ENCODE measurements at places on chromosomes 5 and 9. TPM values are rescaled to one million over a fixed set of nuclear protein-coding genes. Genes with fewer than 3 reads are reported as not detected.
A peak's percentile ranks its signal among the peaks of the same experiment; 100 is the strongest.

DNA sequence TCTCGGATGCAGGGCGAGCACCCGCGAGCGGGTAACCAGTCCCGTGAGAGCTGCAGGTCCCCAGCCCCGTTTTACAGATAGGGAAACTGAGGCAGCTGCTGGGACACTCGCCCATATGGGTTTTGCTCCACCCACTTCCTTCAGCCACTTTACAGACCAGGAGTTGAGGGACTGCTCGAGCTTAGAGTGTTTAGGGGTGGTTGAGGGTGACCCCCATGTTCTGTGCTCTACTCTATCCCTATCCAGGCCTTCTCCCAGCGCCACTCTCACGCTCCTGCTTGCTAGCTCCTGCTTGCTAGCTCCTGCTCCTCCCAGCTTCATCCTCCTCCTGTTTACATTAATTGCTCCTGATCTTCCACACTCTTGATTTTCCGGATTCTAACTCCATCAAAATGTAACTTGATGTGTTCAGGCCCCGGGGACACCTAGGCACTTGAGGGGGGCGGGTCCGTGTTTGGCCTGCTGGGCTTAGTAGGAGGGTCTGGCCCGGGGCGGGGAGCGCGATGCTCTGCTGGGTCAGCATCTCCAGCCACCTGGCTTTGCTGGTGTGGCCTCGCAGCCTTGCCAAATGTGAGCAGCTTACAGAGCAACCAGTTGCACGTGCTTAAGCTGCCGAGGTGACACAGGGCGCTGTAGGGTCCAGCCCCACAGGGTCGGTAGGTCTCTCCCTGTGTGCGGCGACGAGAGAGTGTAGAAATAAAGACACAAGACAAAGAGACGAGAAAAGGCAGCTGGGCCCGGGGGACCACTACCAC, 1.5 kb upstream of the PTGES2 start:
- DNase-seq: no peak

GRCh38 chr5:176577312-176578176, 28.4 kb downstream of the CDHR2 start:
- DNase-seq: peak; percentile 39

DNA sequence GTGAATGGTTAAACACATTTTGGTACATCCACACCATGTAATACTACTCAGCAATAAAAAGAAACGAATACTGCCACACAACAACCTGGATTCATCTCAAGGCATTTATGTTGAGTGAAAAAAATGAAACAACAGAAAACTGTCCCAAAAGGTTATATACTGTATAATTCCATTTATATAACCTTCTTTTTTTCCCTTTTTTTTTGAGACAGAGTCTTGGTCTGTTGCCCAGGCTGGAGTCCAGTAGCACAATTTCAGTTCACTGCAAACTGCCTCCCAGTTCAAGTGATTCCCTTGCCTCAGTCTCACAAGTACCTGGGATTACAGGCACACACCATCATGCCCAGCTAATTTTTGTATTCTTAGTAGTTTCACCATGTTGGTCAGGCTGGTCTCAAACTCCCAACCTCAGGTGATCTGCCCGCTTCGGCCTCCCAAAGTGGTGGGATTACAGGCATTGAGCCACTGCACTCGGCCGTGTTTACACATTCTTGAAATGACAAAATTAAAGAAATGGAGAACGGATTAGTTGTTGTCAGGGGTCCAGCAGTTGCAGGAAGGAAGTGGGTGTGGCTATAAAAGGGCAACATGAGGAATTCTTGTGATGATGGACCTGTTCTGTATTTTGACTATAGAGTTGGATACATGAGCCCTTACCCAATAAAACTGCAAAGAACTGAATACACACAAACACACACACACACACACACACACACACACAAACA, 17.4 kb downstream of the PPP6C start:
- no peak for DNase-seq

DNA sequence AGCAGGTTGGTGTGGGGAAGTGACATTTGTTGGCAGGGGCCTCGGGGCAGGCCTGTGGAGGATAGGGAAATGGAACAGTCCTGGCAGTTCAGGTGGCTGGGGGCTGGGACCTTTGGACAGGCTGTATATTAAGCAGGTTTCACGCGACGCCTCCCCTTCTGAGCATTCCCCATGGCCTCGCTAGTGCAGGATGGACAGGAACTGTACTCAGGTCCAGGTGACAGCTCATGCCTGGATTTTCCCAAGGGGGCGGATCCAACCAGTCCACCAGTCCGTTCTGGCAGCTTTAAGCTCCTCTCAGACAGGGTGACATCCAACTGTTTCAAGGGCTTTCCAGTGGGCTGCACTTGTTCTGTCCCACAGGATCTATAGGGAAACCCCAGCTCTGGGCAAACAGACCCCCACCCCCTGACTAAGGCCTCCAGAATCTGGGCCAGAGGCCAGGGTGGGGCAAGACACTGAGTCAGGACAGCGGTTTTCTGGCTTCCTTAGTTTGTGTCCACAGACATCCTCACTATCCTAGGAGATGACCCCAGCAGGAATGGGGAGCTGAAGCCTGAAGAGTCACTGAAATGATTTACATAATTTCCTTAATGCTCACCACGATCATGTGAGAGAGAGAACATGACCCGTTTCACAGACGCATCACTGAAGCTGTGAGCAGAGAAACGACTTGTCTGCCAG, 20.9 kb downstream of the CSF2 start:
- DNase-seq: no peak

DNA sequence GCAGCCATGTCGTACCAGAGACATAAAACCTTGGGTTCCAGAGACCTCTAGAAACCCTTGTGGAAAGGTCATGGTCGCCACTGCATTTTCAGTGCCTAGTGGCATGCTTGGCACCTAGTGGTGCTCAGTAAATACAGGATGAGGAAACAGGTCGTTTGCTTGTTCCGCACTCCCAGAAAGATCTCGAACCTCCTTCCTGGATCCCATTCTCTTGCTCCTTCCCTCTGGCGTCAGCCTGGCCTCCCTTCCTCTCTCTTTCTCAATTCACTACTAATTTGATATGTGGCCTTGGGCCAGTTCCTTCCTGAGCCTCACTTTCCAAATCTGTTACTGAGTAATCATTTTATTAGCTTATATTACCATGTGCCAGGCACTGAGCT, 4.4 kb downstream of the NDST1 start:
- no peak for DNase-seq

DNA sequence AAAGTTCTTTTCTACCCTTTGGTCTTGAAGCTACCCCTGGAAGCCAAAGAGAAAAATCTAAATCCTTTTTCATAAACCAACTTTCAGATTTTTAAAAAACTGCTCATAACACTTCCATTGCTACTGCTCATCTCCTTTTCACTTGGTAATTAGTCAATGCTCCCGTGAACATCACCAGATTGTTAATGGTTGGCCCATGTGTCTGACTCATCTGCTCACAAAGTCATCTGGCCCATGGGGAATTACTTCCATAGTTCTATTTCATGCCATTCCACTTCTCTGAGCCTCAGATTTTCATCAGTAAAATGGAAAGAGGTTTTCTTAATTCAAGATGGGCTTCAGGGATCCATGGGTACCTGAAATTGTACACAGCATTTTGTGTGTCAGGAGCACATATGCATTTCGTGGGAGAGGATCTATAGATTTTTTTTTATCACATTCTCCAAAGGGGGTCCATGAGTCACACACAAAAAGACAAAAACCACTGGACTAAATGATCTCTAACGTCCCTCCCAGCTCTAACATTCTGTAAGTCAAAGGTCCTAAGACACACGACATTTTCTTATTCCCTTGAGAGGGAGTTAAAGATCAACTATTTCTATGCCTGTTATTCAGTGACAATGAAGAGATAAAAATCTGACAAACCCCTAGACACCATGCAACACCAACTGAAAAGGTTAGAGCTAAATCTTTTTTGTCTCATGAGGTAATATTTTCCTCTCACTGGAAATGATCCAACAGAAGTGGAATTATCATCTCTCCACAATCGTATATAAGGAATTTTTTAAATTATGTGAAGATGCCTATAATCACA, 75.4 kb downstream of the TEX10 start:
- no peak for DNase-seq

GRCh38 chr5:153511622-153512021, 21.2 kb downstream of the GRIA1 start:
- DNase-seq: no peak

DNA sequence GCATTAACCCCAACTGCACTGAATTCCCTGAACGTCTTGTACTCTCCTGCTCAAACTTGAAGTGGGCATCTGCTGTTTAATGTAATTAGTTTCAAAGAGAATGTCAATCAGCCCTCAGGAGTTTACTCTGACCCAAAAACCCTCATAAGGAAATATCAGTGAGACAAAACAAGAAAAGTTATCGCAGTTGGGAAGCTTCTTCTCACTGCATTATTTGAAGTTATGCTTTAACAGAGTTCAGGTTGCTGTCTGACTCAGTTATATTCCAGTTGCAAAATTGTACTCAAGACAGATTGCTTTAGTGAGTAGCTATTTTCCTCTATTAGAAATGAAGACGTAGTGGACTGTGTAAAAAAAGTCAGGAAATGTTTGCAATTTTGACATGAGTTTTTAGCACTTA, 52.1 kb downstream of the PPIC start:
- DNase-seq: no peak

GRCh38 chr5:173829826-173830225, 58.3 kb upstream of the CPEB4 start:
- no peak for DNase-seq

DNA sequence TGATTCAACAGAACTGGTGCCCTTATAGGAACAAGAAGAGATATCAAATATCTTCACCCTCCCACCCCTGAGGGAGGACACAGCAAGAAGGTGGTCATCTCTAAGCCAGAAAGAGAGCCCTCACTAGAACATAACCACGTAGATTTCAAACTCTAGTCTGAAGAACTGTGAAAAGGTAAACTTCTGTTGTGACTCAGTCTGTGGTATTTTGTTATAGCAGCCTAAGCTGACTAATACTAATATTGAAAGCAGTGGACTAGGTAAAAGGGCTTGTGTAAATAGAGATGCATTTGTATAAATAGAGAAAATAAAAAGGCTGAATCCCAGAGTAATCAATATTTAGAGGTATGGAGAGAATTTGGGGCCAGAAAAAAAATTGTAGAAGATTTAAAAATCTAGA, 157.6 kb upstream of the CCNH start:
- DNase-seq: no peak

- no peak for DNase-seq
Observed at GRCh38 chr5:154779105-154779504, 23.9 kb downstream of the LARP1 start.

- DNase-seq: peak; percentile 72
Observed at GRCh38 chr5:72363166-72363802, 43.1 kb downstream of the PTCD2 start.

GRCh38 chr5:128111818-128112448, 28.4 kb downstream of the SLC12A2 start:
- no peak for DNase-seq

- DNase-seq: no peak
Observed at GRCh38 chr9:135485832-135486231, 6.2 kb downstream of the PPP1R26 start.

DNA sequence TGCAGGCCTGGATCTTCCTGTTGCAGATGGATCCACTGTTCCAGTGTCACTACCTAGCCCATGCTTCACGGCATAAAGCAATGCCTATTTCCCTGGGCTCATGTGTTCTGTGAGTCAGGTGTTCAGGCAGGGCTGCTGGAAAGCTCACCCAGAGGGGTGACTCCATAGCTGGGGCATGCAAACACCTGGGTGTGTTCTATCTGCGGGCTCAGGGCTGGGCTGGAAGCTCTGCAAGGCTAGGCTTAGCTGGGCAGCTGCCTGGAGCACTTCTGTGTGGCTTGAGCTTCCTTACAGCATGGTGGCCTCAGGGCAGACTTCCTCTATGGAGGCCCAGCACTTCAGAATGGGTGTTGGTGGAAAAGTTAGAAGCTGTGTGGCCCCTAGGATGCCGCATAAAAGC, 139.9 kb downstream of the GADD45G start:
- no peak for DNase-seq

DNA sequence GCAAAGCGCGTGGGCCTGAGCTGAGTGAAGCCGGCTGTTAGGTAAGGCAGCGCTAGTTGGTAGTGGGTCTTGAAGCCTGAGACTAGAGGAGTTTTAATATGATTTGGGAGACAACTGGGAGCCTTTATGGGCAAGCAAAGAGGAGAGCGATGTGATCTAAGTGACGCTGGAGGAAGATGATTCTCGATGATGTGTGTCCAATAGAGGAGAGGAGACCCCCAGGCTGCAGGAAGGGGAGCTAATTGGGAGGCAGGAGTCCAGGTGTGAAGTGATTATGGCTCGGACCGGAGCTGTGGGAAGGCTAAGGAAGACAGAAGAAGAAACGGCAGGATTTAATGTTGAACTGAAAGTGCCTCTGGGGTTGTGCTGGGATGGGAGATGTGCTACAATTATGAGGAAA, 482.9 kb upstream of the KIF2A start:
- DNase-seq: no peak

- peak; percentile 82 for DNase-seq
Observed at GRCh38 chr9:2809692-2810419, 34.0 kb downstream of the PUM3 start.

DNA sequence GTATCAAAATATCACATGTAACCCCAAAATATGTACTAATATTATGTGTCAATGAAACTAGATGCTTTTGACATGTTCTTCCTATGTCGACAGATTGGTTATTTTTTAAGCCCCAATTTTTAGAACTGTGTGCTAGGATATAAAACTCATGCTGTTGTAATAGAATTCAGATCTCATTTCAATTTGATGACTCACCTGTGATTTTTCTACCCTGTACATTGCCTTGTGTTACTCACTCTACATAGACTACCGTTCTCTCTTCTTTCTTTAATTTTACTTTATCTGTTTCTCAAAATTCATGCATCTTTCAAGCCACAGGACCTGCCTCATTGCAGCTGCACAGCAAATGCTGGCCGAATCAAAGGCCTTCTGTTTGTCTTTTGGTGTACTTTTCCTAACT, 284.5 kb downstream of the MAT2B start:
- no peak for DNase-seq

GRCh38 chr9:133374612-133375115, 1.2 kb downstream of the SURF4 start:
- DNase-seq: no peak

GRCh38 chr5:144125163-144125726, 45.2 kb downstream of the YIPF5 start:
- DNase-seq: peak; percentile 17

DNA sequence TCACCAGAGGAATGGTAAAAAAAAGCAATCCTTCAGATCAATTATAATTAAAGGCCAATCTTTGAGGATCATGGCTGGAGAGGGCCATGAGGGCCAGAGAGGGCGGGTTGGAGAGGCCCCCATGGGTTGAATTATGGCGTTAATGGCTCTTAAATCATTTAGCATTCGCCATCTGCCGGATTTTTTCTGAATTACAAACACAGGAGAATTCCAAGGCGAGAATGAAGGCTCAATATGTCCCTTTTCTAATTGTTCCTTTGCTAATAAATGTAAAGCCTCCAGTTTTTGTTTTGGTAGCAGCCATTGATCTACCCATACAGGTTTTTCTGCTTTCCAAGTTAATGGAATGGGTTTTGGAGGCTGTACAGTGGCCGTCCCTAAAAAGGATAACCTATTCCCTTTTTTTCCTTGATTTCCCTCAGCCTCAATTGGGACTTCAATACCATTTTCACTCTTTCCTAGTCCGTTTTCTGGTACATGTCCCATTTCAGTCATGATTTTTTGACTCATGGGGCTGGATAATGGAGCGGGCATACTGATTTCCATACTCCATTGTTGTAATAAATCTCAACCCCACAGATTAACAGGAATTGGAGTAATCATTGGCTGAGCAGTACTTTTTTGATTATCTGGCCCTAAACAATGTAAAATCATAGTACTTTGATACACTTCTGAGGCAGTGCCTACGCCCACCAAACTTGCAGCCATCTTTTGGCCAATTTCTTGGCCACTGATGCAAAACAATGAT, 6.7 kb upstream of the TMEM141 start:
- peak; percentile 60 for DNase-seq

LCN10 gene
- polyA plus RNA-seq: 0.74 TPM

OBP2A gene
- not detected for polyA plus RNA-seq

MARVELD2 gene
- polyA plus RNA-seq: 9.0 TPM

SHROOM1 gene
- 2.5 TPM for polyA plus RNA-seq

NIM1K gene
- polyA plus RNA-seq: not detected
